ENCODE measurements at places on chromosomes 12 and 14. TPM values are rescaled to one million over a fixed set of nuclear protein-coding genes. Genes with fewer than 3 reads are reported as not detected.
A peak's percentile ranks its signal among the peaks of the same experiment; 100 is the strongest.

Gene SLCO1A2
- polyA plus RNA-seq: 0.97 TPM

Gene CEBPE
- polyA plus RNA-seq: not detected

Gene PFKM
- 96.7 TPM for polyA plus RNA-seq

Gene DDX23
- polyA plus RNA-seq: 111 TPM

Gene CARMIL3
- 2.1 TPM for polyA plus RNA-seq

Gene TGFB3
- polyA plus RNA-seq: 16.3 TPM

GRCh38 chr12:95473231-95473883 lies 595 bp upstream of the METAP2 start:
- peak; percentile 54 for DNase-seq

DNA sequence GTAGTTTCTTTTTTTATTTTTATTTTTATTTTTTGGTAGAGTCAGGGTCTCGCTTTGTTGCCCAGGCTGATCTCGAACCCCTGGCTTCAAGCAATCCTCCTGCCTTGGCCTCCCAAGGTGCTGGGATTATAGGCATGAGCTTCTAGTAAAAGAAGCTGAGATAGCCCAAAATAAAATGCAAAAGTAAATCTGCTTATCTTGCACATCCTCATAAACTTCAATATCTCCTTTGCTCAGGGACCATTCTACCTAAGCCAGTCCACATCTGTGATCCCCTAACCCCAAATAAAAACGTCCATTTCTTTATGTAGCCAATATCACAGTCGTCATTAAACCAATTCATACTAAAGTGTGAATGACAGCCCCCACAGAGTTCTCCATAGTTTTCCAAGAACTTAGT lies 36.3 kb downstream of the ATF7 start:
- DNase-seq: no peak

GRCh38 chr12:11902525-11902875 lies 168.2 kb upstream of the BCL2L14 start:
- no peak for DNase-seq

DNA sequence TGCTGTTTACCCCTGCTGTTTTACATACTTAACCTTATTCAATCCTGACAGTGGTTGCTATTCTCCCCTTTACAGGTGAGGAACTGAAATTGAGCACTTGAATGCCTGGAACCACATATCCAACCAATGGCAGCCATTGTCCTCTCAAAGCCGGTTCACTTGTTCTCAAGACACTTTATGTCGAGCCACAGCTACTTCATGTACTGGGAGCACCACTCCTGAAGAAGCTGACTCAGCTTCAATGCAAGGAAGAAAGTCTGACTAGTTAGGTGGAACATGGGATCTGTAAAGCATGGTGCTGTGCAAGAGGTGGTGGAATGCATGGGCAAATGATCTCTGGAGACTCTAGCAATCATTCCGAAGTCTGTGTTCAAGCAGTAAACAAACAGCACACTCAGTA lies 113.9 kb upstream of the CPM start:
- DNase-seq: no peak

GRCh38 chr14:63563370-63564026 lies 20.3 kb upstream of the PPP2R5E start:
- no peak for DNase-seq

DNA sequence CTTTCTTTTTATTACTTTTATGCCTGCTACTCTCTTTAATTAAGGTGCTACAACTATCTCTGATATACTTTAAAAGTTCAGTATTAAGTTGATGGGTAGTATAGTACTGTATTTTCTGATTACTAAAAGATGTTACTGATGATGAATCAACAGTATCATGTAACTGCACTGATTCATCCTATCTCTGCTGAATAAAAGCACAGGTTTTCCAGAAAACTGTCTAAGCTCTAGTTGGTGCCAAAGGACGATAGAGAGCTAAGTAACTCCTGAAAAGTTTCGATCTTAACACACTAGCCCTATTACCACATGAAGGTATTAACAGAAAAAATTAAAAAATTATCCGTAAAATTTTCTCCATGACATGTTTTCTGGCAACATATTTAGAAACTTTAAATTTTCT lies 2.1 kb downstream of the SCAF11 start:
- DNase-seq: no peak

GRCh38 chr14:45267071-45267470 lies 14.1 kb upstream of the MIS18BP1 start:
- DNase-seq: no peak

All from left renal cortex interstitium (tissue), 4 donors.